Umbilical cord (tissue), 2 donors: ENCODE measurements at places on chromosomes 7 and 10. TPM values are rescaled to one million over a fixed set of nuclear protein-coding genes. Genes with fewer than 3 reads are reported as not detected.

The CCDC186 gene
- total RNA-seq, result 42.6 TPM

The TRAPPC14 gene
- total RNA-seq, result 2.6 TPM

The EPO gene
- total RNA-seq, result not detected

DNA sequence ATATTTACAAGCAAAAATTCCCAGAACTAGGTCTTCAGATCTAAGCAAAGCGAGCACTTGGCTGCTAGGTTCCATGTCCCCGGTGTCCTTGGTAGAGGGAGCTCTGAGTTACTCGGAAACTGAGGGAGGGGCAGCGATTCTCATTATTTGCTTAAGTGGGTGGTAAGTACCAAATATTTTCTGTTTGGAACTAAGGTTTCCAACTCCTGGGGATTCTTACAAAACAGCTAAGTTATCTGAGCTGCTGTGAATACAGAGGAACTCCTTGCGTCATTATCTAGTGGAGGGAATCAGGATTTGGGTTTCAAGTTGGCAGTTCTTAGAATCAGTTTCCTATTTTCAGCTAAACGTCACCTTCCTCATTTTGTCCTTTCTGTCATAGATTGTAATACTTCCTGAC lies 76.8 kb upstream of the IKZF1 start:
- peak; percentile 13 for DNase-seq

DNA sequence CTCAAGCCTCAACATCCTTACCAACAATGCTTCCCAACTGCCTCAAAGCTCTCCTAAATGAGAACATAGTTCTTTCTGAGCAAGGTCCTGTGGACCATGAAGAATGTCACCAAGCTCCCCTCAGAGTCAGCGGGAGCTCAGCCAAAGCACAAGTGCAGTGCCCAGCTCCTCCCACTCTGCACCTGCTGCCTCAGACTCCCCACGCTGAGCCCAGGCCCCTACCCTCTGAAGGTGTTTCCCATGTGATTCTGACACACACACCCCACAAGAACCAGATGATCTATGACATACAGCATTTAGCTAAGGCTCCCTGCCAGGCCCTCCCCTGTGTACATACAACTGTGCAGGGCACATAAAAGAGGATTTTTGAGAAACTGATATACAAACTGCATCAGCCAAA lies 19.2 kb downstream of the ERCC6 start:
- DNase-seq, result no peak

DNA sequence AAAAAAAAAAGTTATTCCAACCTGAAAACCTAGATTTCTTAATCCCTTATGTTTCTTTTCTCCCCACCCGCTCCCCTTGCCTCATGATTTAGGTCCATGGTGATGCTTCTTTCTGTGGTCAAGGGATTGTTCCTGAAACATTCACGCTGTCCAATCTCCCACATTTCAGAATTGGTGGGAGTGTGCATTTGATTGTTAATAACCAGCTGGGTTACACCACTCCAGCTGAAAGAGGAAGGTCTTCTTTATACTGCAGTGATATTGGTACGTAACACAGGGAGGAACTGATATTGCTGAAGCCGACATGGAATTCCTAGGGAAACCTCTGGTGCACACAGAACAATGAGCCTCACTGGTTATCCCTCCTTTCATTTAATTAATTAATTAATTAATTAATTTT lies 22.7 kb downstream of the DHTKD1 start:
- DNase-seq, result no peak

- DNase-seq, result no peak
These were observed 113.0 kb upstream of the PCDH15 start for GRCh38 chr10:54914049-54914448.

GRCh38 chr10:88642209-88642608 lies 22.0 kb upstream of the LIPF start:
- DNase-seq, result no peak

DNA sequence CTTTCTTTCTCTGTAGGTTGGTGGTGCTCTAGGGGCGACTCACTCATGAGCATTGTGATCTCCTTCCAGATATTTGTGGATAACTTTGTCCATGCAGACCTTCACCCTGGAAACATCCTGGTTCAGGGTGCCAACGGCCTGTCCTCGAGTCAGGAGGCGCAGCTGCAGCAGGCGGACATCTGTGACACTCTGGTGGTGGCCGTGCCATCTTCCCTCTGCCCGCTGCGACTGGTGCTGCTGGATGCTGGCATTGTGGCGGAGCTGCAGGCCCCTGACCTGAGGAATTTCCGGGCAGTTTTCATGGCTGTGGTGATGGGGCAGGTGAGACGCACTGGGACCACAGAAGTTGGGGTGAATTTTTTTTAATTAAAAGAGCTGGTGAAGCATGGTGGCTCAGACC lies 9.6 kb upstream of the NDUFB2 start:
- DNase-seq, result no peak

DNA sequence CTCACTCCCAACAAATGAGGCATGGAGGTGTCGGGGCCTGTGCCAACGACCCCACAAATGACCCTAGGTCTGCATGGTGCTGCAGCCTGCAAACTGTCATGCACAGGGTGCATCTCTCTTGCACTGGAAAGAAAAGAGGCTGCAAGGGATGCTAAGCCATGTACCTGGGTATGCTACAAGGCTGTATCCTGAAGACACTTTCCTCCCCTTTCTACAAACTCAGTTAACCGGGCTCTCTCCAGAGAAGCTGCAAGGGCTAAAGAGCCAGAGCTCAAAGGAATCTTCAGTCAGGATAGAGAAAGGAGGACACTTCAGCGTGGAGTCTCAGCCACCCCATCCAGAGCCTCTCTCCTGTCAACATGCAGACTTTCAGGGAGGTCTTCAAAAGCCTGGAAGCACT lies 449.0 kb downstream of the GRID1 start:
- no peak for DNase-seq

DNA sequence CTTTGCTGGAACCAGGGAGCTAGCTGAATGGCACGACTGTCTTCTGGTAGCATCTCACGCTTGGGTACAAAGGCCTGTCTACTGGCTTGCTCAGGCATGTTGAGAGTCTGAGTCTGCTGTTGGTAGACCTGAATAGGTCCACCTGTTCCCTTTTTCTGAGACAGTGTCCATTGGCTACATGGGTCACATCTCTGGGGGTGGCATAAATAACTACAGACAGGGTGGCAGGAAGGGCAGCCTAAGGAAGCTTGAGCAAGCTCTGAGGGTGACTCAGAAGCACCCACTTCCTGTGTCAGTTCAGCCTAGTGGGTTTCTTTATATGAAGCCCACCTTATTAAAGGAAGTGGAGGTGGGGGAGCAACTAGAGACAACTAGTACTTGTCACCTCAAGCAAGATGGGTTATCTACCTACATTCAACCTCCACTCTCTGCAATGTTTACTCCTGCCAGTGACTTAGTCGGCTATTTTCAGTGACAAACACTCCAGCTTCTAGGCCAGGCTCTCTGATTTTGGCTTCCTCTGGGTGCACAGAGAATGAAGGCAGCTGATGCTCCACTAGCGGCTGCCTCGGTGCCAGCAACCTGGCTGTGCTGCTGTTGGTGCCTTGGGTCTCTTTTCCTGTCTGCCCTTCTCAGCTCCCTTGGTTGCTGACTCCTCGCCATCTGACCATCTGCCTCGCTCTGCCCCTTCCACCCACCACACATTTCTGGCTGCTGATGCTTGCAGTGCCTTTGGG lies 5.7 kb upstream of the ZYX start:
- DNase-seq, result no peak
